DMS79 treated with DMSO at 0.1 percent for 48 hours (cell line): ENCODE measurements at places on chromosomes 4 and X.

DNA sequence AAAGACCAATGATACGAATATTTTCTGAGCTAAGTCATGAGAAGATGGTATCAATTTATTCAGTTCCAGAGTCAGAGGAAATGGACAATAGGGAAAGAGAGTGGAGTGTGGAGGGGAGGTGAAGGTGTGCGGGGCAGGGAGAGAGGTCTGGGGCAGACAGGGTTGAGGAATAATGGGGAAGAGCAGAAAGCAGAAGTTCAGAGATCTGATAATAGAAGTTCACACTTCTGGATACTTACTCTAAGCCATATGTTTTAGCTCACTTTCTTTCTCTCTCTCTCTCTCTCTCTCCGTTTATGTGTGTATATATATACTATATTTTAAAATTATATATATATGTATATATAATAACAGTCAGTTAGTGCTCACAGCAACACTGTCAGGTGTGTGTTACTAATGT is 40.4 kb downstream of the FOXR2 start:
- DNase-seq: no peak

GRCh38 chr4:14465507-14465906 is 536.8 kb upstream of the CPEB2 start:
- DNase-seq: no peak

GRCh38 chrX:135449637-135450550 is 28.1 kb downstream of the SMIM10L2A start:
- no peak for DNase-seq

- DNase-seq: no peak
Observed at GRCh38 chr4:104408878-104409277, 85.8 kb downstream of the CXXC4 start.

- no peak for DNase-seq
Observed at GRCh38 chr4:145041378-145041777, 56.6 kb downstream of the ANAPC10 start.

GRCh38 chrX:4936315-4936714 is 1222.9 kb upstream of the PRKX start:
- no peak for DNase-seq

DNA sequence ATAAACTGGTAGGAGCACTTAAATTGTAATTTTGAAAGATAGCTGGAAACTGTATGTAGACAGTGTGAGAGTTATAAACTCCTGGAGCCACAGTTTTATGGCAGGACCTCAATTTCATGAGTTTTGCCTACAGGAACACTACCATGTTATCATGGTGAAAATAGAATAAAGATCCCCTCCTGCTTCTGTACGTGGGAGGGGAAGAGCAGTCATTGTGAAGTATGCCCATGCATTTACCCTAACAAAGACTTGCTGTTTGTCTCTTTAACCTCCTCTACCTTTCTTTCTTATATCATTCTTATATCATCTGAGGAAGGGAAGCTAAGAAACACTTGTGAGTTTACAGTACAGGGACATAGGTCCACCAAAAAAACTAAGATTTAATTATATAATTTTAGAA is 327.0 kb downstream of the PCDH10 start:
- no peak for DNase-seq

GRCh38 chr4:107130157-107130556 is 94.0 kb upstream of the DKK2 start:
- no peak for DNase-seq

DNA sequence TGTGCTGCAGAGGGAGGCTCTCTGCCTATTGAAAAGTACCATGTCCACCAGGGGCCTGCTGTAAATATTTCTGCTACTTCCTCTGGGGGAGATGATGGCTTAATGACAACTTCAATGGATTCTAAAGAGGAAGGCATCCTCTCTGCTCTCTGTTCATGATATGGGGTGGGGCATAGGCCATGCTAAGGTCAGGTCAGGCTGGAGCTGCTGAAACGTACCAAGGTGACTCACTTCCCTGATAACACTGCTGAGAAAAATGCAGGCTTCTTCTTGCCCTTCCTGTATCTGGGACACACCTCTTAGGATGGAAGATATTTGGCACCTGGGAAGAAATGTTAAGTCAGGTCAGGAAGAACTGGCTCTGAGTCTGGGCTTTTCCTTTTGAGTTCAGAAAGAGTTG is 31.5 kb downstream of the HS3ST1 start:
- no peak for DNase-seq

DNA sequence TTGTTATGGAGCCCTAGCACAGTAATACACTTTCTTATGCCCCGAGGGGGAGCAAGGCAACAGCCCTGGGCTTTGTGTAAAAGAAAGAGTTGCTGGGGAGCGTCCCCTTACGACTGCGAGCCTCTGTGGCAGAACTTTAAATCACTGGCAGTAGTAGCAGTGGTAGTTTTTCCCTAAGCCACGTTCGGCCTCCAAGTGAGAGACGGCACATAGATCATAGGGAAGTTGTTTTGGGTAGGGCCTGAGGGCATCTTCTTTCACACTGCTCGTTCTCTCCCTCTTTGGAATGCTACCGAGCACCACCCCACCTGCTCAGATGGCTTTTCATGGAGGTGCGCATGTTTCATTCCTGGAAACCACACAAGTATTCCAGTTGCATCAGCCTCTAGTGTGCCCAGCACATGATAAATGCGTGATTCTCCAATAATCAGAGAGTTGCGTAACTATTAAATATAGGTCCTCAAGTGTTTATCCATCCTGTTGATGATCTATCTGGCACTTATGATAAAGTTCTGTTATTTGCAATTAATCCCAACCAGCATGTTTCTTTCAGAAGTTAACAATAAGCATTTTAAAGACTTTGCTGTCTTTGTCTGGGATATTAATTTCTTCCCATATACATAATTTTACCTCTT is 7.0 kb upstream of the SYNPO2 start:
- DNase-seq: no peak

DNA sequence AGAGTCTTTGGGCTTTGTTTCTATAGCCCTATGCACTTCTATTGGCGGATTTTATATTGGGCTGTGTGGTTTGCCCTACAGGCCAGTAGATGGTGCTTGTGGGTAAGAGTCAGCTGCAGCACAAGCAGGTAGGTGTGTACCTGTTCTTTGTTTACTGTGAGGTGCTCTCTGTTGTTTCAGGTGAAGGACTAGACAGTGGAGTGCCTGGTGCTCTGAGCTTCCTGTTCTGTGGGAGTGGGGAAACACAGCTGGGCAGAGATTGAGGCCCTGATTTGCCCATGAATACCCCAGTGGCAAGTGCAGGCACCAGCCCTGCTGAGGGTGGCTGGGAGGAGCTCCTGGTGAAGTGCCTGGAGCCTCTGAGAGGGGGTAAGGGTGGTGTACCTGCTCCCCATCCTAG is 26.3 kb upstream of the UCP1 start:
- no peak for DNase-seq

- no peak for DNase-seq
Observed at GRCh38 chr4:1826531-1827350, 29.2 kb downstream of the LETM1 start.

DNA sequence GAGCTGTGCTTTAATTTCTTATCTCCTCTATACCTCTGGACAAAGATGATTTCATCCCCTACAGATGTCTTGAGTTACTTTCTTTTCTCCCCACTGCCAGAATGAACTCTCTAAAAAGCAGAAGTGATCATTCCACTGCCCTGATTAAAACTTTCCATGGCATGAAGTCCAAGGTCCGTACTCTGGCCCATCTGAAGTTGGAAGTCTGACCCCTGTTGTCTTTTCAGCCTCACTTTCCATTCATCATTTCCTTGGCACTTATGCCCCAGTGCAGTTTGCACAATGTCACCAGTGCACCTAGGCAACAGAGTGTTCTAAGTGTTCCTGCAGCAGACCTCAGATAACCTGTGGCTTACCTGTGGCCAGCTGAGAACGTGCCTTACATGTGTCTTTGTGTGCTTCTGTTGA is 242.4 kb downstream of the FRAS1 start:
- no peak for DNase-seq

DNA sequence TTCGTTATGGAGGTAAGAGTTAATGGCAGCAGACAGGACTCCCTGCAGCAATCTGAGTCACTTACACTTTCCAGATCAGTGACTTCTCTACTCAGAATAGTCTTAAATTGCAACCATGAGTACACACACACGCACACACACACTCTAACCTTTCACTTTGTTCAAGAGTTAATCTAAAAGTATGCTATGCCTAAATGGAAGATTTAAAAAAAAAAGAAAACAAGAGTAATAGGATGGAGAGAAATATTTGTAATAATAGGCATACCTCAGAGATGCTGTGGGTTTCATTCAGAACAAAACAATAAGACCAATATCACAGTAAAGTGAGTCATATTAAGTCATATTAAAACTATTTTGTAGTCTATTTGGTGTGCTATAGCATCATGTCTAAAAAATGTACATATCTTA is 969.1 kb upstream of the PCDH10 start:
- DNase-seq: no peak

DNA sequence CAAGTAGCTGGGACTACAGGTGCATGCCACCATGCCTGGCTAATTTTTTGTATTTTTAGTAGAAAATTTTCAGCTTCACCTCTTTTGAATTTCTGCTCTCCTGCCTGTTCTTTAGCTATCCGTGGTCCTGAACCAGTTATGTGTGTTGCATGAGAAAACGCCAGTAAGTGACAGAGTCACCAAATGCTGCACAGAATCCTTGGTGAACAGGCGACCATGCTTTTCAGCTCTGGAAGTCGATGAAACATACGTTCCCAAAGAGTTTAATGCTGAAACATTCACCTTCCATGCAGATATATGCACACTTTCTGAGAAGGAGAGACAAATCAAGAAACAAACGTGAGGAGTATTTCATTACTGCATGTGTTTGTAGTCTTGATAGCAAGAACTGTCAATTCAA is 13.9 kb downstream of the ALB start:
- no peak for DNase-seq

GRCh38 chr4:150327262-150327780 is 249.1 kb downstream of the DCLK2 start:
- no peak for DNase-seq

DNA sequence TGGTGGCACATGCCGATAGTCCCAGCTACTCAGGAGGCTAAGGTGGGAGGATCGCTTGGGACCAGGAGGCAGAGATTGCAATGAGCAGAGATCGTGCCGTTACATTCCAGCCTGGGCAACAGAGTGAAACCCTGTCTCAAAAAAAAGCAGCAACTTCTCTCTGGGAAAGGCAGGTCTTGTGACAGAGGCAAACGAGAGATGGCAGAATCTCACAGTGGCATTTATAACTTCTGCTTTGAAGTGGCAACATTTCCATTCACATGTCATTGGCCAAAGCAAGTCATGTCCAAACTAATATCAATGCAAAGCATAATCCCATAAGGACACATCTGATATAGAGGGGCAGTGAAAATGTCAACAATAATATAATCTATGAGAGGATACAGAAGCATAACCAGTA is 79.8 kb downstream of the PPEF2 start:
- no peak for DNase-seq

DNA sequence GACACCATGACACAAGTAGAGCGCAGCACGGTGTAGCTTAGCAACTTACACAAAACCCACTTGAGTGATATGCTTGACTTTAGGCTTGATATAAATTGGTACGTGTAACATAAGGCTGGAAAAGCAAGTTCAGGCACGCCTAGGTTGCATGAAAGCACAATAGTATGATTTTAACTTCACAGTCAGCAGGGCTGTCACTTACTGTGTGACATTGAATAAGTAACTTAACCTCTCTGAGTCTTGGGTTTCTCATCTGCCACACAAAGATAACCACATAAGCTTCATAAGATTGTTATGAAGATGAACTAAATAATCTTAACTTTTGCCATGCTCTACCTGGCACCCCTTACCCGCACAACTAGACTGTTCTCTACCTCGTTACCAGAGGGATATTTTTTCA is 9.5 kb downstream of the SRD5A3 start:
- peak; percentile 20 for DNase-seq

DNA sequence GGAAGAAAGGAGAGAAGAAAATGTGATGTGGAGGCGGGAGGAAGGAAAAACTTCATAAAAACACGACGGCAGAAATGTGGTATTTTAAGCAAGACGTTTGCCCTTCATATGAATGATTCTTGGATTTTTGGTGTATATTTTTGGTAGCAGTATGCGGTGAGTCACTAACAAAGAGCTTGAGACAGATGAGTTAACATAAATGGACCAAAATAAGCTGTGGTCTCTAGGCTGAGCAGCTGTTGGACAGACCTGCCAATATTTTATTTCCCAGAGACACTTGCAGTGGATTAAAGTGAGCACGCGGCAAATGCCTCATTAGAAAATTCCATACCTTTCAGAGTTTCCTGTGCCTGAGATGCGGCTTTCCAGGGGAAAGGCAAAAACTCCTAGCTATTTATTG is 43.1 kb upstream of the RPS6KA3 start:
- no peak for DNase-seq

GRCh38 chr4:15667006-15667405 is 11.8 kb upstream of the FBXL5 start:
- no peak for DNase-seq

DNA sequence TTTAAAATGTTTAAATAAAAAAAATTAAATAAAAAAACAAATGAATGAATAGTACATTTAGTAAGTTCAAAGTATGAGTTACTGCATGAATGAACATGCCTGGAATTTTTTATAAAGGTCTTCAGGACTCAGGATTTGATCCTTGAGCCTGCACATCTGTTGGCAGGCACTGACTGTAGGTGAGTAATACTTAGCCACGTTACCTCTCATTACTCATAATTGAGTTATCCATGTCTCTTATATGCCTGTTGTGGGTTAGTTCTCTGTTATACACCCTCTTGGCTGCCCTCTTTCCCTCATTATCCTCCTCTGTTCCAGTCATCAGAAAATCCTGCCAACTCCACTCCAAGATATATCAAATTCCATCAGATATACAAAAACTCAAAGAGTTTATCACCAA is 276.0 kb downstream of the FBXW7 start:
- DNase-seq: no peak

- DNase-seq: no peak
Observed at GRCh38 chr4:94475794-94476193, 24.1 kb downstream of the PDLIM5 start.

GRCh38 chrX:27583976-27584375 is 6.2 kb upstream of the DCAF8L2 start:
- DNase-seq: no peak

- DNase-seq: no peak
Observed at GRCh38 chr4:59240011-59240410, 1960.1 kb upstream of the ADGRL3 start.

GRCh38 chr4:89316931-89317366 is 9.3 kb upstream of the GPRIN3 start:
- no peak for DNase-seq

- no peak for DNase-seq
Observed at GRCh38 chrX:20265726-20266681, 705 bp downstream of the RPS6KA3 start.

DNA sequence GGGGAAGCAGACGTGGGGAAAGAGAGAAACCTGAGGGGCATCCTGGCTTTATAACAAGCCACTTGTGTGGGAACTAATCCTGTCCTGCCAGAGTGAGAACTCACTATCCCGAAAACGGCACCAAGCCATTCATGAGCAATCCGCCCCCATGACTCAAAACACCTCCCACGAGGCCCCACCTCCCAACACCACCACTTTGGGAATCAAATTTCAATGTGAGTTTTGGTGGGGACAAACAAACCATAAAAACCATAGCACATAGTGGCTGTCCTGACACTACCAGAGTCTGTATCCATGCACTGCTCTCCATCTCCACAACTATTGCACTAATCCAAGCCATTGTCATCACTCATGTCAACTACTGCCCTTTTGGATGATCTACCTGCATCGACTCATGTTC is 28.5 kb upstream of the SEPTIN6 start:
- no peak for DNase-seq

- DNase-seq: no peak
Observed at GRCh38 chr4:43253541-43253940, 361.0 kb downstream of the GRXCR1 start.

GRCh38 chr4:120703908-120704307 is 218.6 kb downstream of the PRDM5 start:
- DNase-seq: no peak
